Erythroblast (primary cell): ENCODE measurements at places on chromosomes 1 and 21.

DNA sequence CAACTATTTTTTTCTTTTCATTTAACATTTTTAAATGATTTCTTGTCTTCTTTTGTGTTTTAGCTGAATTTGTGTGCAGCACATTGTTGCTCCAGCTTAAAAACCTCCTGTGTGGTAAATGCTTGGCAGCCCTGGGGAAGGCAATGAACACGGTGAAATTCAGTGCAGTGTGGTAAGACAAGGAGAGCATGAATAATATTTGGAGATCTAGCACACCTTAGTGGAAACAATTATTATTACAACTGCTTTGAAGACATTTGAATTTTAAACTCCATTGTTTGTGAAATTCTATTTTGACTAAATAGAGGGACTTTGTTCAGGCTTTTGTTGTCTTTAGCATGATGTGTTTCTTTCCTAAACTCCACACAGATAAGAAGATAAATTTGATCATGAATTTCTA, 242.6 kb upstream of the CXADR start:
- peak; percentile 1 for DNase-seq

GRCh38 chr1:201032408-201032807, 8.9 kb upstream of the KIF21B start:
- DNase-seq, result no peak

DNA sequence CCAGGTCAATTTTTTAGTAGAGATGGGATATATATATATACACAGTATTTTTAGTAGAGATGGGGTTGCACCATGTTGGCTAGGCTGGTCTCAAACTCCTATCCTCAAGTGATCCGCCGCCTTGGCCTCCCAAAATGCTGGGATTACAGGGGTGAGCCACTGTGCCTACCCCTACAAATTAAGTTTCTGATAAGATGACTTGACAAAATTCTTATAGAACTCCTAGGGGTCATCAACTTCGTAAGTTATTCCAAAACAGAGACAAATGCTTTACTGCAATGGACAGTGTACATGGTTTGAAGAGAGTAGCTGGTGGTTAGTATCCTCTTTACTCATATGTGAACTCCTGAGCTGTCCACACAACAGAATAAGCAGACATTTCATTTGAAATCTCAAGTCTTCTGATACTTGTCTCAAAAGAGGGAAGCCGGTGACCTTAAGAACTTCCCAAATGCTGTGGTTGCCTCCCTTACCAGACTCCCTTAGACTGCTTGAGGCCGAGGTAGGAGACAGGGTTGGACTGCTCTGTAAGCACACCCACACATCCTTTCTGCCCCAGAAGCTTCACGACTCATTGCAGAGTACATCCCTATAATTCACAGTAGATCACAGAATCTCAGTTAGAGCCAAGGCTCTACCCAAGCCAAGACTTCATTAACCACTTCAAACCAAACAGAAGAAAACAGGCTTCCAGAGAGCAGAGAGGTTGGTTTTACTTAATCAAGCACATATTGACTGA, 244.1 kb upstream of the IRF2BP2 start:
- no peak for DNase-seq

- peak; percentile 61 for DNase-seq
Measured at GRCh38 chr1:211326528-211327345, at the start of gene TRAF5. Gene TRAF5, plus strand, starts transcription at chr1:211326833. Its CDS starts 26,407 bp downstream, at chr1:211353240.

DNA sequence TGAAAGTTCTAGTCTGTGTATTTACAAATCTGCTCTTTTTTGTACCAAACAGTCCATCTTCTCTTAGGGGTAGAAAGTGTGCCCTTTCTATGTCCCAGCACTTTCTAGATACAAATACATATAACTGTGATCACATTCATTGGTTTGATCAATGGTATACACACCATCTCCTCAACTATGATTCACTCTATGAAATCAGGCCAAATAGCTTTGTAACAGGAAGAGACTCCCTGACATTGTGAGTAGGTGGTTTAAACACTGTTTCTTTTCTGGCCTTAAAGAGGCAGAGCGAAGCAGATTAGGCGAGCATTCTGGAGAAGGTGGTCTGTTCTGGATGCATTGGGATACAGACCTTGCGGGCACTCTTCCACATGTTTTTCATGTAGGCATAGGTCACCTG, 39.3 kb upstream of the EXOSC10 start:
- no peak for DNase-seq

- no peak for DNase-seq
Measured at GRCh38 chr1:30371179-30371788, 352.1 kb downstream of the MATN1 start.

GRCh38 chr21:44930543-44930981, 9.3 kb upstream of the SLX9 start:
- DNase-seq, result no peak

- DNase-seq, result no peak
Measured at GRCh38 chr1:34419663-34420136, 243.0 kb downstream of the C1orf94 start.

DNA sequence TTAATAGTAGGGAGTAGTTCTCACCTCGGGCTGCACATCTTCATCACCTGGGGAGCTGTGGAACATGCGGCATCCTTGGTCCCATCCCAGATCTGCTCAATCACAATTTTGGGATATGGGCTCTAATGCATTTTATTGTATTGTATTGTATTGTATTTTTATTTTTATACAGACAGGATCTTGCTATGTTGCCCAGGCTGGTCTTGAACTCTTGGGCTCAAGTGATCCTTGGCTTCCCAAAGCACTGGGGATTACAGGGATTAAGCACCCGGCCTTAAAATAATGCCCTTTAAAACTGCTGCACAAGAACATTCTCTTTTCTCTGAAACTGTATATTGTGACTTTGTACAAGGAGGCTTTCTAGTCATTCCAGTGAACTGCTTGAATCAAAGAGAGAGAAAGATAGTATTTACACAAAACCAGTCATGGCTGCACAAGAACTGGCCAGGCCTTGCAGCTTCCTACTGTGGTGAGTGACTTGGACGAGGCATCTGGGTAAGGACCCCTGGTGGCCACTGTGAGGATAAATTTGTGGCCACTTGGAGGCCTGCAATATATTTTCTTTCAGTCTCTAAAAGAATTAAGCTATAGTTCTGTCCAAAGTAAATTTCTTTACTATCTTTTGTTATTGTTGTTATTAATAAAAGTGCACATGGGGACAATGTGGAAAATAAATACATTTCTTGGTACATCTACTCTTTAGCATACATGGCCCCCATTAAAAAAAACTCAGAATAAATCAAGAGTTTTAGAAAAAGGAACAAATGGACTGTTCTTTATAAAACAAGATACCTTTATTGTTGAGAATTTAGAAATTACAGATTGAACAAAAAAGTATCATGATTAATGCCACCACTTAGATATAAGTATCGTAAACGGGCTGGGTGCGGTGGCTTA, 48.0 kb downstream of the TBCE start:
- DNase-seq, result peak; percentile 82

DNA sequence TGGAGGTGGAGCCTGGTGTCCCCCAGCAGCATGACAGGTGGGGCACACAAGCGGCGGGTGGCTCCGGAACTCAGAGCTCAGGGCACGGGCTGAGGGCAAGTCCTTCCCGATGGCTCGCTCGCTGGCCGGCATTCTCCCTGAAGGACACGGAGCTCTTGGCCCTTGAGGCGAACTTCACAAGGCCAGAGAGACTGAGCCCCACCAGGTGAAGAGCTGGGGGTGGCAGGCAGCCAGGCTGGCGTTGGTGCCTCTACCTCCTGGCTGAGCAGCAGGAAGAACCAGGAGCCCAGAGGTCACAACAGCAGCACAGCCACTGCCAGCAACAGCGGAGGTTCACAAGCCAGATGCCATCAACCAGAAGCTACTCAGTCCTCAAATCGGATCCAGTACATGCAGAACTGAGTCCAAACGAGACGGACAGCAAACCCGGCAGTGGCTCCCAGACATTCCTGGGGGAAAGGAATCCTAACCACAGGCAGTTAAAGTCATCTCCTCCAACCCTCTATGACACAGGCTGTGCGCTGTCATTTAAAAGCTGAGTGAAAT, 54.1 kb downstream of the NPHP4 start:
- DNase-seq, result no peak

GRCh38 chr1:231776010-231776756, 149.6 kb downstream of the DISC1 start:
- no peak for DNase-seq

GRCh38 chr21:14826630-14827029, 238.2 kb downstream of the NRIP1 start:
- DNase-seq, result no peak

- DNase-seq, result no peak
Measured at GRCh38 chr1:202579806-202580205, 130.4 kb downstream of the SYT2 start.

DNA sequence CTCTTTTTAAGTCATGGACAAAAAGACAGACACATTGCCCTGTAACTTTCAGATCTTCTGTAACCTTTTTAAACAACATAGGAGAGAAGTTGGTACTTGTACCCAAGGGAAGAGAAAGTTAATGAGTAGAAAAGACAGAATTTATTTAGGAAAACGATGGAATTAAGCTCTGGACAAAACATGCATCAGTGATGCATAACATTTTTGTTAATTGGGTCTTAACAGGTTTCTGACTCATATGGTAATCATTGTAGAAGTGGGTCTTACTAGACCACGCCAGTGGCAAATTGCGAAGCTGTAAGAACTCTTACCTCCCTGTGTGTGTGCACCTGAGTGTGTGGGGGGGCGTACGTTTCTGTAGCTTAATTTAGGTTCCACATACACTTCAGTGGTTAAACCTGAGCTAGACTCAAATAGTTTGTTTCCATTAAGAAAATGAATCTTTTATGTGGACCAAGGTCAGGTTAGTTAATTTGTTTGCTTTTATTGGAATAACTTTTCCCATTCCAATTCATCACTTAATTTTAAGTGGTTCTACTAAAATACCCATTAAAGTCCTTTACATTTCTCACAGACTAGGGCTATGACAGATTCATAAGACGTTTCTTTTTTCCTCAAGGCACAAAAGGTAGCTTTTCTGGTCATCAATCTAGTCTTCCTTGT, 48.1 kb downstream of the NFIA start:
- DNase-seq, result no peak

GRCh38 chr1:33331444-33332356, 10.8 kb upstream of the A3GALT2 start:
- DNase-seq, result no peak

- no peak for DNase-seq
Measured at GRCh38 chr1:4653796-4654725, at the start of gene AJAP1. Gene AJAP1, plus strand, starts transcription at chr1:4654609. Its CDS starts 817 bp downstream, at chr1:4655426.

- DNase-seq, result peak; percentile 58
Measured at GRCh38 chr21:38356883-38357625, 100.3 kb downstream of the KCNJ15 start.

DNA sequence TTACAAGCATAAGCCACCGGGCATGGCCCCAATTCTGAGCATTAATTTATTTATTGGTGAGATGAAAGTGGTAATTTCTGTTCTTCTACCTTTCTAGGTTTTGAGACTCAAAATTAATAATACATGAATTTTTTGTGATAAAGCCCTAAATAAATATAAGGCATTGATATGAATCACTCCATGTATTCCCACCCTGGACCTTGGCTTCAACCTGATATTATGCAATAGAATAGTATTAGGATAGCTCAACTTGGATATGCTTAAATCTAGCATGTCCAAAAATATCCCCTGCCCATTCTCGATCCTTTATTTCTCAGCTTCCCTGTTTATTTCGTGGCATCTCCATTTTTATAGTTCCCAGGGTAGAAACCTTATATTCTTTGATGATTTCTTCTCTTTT, 2.5 kb downstream of the AGL start:
- no peak for DNase-seq

GRCh38 chr1:93593854-93594602, 87.6 kb downstream of the BCAR3 start:
- DNase-seq, result no peak

GRCh38 chr1:243549791-243550190, 293.9 kb downstream of the SDCCAG8 start:
- no peak for DNase-seq

DNA sequence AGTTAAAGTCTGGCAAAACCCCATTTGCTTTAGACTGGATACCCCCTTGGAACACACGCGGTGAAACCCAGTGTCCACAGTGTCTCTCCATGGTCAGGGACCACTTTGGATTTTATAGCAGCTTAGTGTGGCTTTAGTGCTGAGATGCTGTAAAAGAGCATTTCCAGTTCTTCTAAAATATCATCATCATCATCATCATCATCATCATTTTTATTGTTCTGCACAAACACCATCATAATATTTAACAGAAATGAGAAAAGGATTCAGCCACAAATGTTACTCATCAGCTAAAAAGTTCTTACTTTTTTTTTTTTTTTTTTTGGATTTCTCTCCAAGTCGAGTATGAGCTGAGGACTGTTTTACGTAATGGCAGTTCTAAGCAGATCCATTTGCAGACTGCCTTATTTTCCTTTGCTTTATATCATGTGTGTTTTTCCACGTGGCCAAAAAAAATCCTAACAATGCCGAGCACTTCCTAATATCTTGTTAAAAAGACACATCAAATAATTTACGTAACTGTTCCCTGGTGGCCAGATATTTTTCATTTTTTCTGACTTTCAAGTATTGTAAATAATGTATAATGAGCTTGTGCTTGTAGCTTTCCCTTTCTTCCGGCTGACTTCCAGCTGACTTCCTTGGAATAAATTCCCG, 62.8 kb downstream of the EVA1C start:
- no peak for DNase-seq

GRCh38 chr1:7048395-7048794, 263.1 kb downstream of the CAMTA1 start:
- DNase-seq, result no peak
